ENCODE measurements at places on chromosomes 1 and 21.

DNA sequence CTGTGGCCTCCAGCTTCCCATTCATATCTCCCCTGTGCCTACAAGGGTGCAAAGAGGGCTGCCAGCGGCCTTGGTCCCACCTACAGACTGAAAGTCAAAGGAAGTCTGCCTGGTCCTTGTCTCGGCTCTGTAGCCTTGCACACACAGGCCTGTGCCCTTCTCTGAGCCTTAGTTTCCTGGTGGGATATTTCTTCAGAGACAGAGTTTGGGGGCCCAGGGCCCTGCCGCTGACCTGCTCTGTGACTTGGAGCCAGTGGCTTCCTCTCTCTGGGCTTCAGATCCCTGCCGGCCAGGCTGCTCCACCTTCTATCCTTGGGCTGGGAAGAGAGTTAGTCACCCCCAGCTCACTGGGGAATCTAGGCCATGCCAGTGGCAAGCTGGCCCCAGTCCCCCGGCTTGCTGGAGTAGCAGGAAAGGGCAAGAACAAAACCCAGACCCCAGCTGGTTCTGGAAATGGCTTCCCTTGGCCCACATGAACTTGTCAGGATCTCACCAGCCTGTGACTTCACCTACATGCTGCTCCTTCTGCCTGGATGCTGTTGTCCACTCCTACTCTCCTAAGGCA, 1.0 kb upstream of the TMEM61 start:
- no peak for DNase-seq

GRCh38 chr1:197485790-197486189, 217.7 kb downstream of the CRB1 start:
- DNase-seq = no peak

GRCh38 chr1:113813218-113813617, 942 bp upstream of the RSBN1 start:
- no peak for DNase-seq

GRCh38 chr1:210293171-210293607, 35.5 kb upstream of the HHAT start:
- no peak for DNase-seq

DNA sequence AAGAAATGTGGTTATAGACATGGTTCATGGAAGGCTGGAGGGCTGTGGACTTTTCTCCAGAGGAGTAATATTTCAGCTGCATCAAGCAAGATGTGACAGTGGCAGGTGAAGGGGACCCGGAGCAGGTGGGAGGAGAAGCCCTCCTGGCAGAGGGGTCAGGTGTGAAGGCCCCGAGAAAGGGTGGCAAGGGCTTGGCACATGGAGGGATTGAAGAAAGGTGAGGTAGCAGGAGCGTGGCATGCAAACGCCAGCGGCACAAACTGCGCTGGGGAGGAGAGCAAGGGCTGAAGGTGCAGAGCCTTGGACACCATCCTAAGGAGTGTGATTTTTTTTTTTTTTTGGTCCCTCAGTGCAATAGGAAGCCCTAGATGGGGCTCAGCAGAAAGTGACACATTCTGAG, 244.6 kb downstream of the TOMM20 start:
- no peak for DNase-seq

- DNase-seq = no peak
These were observed 262.4 kb downstream of the ST6GALNAC3 start for GRCh38 chr1:76336931-76337371.

DNA sequence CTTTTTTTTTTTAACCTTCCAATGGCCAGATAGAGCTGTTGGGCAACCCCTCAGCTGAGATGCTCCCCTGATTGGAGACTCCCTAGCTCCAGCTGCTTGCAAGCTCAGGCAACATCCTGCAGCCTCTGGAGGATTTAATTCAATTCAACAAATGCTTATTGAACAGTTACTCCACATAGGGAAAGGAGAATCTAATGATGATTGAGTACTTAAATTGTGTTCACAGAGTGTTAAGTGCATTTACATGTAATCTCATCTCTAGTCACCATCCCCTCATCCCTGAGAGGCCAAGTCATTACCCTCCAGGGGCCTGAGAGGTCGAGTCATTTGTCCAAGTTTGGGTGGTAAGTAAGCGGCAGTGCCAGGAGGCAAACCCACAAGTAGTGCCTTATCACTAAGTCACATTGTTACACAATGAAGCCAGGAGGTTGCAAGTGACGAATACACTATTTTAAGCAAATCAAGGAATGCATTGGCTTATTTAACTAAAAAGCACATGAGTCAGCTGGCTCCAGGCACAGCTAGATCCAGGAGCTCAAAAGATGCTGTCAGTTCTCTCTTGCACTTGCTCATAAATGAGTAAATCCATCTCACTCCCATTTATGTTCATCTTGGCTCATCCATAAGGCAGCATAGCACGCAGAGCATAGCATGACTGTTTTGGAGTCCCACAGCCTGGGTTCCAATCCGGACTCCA, 64.3 kb downstream of the OPTC start:
- DNase-seq = no peak

DNA sequence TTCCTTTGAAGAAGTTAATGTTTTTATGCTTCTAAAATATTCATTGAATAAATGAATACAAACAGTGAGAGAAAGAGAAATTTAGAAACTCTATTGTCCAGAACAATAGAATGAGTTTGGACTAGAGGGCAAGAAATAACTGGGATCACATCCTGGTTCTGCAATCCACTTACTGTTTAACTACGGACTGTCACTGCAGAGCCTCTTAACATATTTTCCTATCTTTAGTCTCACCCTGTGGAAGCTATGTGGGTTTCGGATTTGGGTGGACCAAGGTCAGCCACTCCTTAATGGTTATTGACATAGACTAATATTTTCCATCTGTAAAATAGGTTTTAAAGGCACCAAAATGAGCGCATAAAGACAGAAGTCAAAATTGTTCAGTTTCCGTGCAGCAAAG, 116.6 kb downstream of the UBE2U start:
- DNase-seq = no peak

DNA sequence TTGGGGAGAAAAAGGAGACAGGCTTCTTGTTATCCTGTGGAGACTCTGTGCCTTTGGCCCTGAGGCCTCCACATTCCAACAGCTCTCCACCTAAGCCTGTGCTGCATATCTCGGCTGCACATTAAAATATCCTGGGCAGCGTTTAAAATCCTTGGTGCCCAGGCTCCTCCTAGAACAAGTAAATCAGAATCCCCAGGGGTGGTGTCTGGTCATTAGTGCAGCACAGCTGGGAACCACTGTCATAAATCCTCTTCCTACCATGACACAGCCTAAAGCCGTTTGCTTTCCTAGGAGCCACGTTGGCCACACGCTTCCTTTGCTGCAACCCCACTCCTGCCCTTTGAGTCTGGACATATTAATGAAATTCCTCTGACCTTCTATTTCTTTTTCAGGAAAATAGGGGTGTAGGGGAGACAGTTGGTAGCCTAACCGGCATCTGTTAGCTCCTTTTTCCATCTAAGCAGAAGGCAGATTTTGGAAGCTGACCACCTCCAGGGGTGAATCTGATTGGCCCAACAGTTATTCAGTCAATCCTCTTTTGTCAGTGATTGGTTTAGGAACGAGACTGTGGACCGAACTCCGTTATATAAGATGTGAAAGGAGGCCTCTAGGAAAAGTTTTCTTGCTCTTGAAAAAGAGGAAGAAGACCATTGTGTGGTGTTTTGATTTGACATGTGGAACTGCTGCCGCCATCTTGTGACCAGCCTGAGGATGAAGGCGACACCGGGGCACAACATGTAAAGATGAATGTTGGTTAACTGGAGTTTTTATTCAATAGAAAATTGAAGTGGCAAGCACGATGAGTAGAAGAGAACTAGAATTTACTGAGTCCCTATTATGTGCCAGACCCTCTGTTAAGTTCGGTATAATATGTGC, 41.9 kb downstream of the JUN start:
- no peak for DNase-seq

- no peak for DNase-seq
These were observed 31.4 kb downstream of the POFUT2 start for GRCh38 chr21:45256021-45256911.

- DNase-seq = no peak
These were observed 7.0 kb downstream of the CD53 start for GRCh38 chr1:110879758-110880606.

- no peak for DNase-seq
These were observed 11.9 kb upstream of the DUSP10 start for GRCh38 chr1:221753828-221754188.

- DNase-seq = no peak
These were observed 13.1 kb downstream of the ZBTB7B start for GRCh38 chr1:155015527-155016230.

DNA sequence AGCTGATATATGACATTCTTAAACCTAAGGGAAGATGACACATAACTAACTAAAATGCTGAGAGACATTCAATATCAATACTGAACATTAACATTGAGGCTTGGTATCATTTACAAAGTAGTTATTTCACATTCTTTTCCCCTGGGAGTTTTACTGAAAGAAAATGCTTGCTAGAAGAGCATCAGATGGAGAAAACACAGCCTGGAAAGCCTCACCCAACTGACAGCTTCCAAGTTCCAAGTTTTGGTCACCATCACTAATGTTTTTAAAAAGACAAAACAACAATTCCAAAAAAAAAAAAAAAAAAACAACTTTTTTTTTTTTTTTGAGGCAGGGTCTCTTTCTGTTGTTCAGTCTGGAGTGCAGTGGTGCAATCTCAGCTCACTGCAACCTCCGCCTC, 80.6 kb downstream of the DSCAM start:
- no peak for DNase-seq

- DNase-seq = no peak
These were observed 7.3 kb downstream of the SYTL1 start for GRCh38 chr1:27348861-27349783.

DNA sequence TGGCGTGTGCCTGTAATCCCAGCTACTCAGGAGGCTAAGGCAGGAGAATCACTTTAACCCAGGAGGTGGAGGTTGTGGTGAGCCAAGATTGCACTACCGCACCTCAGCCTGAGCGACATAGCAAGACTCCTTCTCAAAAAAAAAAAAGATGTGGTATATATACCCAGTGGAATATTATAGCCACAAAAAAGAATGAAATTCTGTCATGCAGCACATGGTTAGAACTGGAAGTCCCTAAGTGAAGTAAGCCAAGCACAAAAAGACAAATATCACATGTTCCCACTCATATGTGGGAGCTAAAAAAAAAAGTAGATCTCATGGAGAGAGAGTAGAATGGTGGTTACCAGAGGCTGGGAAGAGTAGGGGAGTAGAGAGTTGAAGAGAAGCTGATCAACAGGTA, 18.7 kb downstream of the PSMB4 start:
- DNase-seq = no peak

- no peak for DNase-seq
These were observed 80.9 kb upstream of the BACH1 start for GRCh38 chr21:29217818-29218291.

GRCh38 chr1:77986810-77987209, 7.9 kb upstream of the FUBP1 start:
- no peak for DNase-seq

DNA sequence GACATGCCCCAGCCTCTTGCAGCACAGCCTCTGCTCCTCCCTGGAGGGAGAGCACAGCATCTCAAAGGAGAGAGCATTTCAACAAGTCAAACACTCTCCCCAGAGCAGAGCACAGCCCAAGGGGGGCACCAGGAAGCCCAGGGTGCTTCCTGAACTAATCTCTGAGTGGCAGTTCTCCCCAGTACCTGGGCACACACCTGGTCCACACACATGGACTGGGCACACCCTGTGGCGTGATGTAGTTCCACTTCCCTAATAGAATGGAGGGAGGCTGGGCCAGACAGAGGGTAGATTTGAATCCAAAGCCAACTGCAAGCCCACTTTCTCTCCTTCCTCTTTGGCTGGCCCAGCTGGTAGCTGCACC, 55.5 kb downstream of the CD46 start:
- DNase-seq = no peak

DNA sequence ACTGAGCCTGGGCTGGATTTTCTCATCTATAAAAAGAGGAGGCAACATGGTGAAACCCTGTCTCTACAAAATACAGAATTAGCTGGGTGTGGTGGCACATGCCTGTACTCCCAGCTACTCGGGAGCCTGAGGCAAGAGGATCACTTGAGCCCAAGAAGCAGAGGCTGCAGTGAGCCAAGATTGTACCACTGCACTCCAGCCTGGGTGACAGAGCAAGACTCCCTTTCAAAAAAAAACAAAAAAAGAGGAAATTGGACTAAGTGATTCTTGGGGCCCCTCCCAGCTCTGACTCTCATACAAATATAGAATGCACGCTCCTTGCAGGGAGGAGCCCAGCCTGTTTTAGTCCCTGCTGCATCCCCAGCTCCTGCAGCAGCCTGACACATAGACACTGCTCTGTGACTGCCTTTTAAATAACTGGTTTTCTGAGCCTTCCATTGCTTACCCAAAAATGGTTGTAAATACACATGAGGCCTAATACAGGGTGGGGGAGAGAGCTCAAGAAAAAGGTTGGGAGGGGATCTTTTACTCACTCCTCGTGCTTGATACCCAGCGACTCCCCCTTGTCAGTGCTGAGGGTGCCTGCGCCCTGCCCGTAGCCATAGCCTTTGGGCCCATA, 17.2 kb downstream of the CSRP1 start:
- DNase-seq = no peak

GRCh38 chr21:36200081-36200561, 43.5 kb downstream of the DOP1B start:
- no peak for DNase-seq

- DNase-seq = no peak
These were observed 4.8 kb downstream of the RC3H1 start for GRCh38 chr1:174017231-174017970.

DNA sequence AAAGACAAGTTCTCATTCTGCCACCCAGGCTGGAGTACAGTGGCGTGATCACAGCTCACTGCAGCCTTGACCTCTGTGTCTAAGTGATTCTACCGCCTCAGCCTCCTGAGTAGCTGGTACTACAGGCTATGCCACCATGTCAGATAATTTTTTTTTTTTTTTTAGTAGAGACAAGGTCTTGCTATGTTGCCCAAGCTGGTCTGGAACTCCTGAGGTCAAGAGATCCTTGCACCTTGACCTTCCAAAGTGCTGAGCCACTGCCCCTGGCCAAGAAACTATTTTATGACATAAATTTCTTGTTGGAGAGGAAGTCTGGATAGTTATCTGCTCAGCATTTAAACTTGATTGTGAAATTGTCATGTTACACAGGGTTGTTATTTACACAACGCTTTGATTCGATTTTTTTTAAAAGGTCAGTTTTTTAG, 2.1 kb downstream of the SCCPDH start:
- no peak for DNase-seq

GRCh38 chr1:243273945-243274344, 18.1 kb downstream of the SDCCAG8 start:
- no peak for DNase-seq

All from activated CD8-positive, alpha-beta memory T cell treated with anti-CD3 and anti-CD28 coated beads for 48 hours (primary cell).